ENCODE measurements at places on chromosomes 5 and 9.
A peak's percentile ranks its signal among the peaks of the same experiment; 100 is the strongest.

DNA sequence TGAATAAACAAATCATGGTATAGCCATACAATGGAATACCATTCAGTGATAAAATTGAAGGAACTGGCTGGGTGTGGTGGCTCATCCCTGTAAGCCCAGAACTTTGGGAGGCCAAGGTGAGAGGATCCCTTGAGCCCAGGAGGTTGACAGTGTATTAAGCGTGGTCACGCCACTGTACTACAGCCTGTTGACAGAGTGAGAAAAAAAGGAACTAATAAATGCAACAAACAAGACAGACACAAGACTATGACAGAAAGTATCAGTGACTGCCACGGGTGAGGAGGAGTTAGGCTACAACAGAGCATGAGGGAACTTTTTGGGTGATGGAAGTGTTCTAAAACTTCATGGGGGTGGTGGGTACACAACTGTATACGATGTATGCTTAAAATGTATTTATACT lies 2.2 kb downstream of the FNIP1 start:
- no peak for DNase-seq

DNA sequence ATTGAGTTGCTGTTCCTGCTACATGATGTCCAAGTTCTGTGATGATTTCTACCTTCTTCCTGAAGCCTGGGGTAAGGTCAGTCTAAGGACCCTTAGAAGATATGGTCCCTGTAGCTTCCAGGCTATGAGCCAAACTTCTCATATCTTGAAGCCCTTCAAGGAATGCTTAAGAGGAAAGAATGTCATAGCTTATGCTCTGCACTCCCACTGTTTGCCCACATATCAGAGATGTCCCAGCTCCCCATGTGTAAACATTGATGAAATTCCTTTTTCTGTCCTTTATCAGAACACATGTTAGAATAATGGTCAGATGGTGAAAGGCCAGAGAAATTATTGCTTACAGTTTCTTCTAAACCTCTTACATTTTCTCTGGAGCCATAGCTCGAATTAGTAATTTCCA lies 41.4 kb upstream of the RUSC2 start:
- no peak for DNase-seq

- peak; percentile 51 for DNase-seq
Measured at GRCh38 chr5:57277085-57277484, 103.2 kb downstream of the GPBP1 start.

- no peak for DNase-seq
Measured at GRCh38 chr5:4866817-4867216, 273.3 kb upstream of the ADAMTS16 start.
